ENCODE measurements at places on chromosomes 11 and 22.

DNA sequence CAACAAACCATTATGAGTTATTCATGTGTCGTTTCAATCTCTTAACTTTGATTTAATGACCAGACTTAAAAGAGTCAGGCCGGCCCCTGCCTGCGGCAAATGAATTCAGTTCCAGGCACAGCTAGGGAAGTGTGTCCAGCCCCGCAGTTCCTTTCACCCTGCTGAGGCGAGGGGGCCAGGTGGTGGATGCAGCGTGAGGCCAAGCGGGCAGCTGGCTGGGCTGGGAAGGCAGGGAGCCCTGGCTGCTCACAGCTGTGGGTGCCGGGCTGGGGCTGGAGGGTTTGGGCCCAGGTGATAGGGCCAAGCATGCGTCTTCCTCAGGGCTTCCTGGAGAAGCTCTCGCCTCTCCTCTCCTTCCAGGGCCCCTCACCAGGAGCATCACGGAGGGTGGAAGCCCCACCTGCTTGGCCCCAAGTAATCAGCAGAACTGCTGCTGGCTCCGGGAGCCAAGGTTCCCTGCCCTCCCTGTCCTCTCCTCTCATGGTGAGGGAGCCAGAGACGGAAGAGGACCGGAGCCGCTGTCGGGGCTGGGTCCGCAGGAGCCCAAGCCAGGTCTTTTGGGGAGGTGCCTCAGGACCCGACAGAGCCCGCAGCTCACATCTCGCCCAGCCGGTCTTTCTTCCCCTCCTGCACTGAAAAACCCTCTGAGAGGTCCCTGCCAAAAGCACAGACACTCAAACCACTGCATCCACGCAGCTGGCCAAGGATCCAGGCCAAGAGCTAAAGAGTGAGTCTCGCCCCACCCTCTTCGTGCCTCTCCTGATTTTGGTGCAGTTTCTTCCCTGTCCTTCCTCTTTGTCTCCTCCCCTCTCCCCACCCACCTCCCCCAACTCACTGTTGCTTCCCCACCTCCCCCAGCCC is 97.0 kb downstream of the ST3GAL4 start:
- no peak for DNase-seq

DNA sequence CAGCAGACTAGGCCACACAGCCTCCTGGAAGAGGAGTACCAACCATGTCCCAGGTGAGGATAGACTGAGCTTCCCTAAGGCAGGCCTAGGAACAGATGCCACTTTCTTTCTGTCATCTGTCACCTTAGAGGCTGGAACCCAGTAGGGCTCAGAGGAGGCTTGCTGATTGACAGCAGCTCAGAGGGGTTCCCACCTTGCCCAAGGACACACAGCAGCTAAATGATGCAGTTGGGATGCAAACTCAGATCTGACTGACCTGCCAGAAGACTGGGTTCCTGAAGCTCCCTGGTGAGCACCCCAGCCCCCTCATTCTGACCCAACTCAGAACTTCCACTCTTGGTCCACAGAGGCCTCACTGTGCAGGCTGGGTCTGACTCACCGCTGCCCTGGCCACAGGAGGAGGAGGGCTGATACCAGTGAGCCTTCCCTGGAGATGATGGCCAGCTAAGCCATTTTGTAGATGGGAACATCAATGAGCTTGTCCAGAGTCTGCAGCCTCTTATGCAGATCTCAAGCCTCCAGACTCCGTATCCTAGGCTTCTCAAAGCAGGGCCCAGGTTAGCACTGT is 14.0 kb downstream of the CAPN5 start:
- DNase-seq = peak; percentile 39

DNA sequence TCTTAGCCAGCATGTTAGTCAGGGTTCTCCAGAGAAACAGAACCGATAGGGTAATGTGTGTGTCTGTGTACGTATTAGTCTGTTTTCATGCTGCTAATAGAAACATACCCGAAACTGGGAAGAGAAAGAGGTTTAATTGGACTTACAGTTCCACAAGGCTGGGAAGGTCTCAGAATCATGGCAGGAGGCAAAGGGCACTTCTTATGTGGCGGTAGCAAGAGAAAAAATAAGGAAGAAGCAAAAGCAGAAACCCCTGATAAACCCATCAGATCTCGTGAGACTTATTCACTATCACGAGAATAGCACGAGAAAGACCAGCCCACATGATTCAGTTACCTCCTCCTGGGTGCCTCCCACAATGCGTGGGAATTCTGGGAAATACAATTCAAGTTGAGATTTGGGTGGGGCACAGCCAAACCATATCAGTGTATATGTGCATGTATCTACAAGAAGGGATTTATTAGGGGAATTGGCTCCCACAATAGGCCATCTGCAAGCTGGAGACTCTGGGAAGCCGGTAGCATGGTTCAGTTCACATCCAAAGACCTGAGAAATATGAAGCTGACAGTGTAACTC is 173.7 kb upstream of the NECTIN1 start:
- peak; percentile 6 for DNase-seq

DNA sequence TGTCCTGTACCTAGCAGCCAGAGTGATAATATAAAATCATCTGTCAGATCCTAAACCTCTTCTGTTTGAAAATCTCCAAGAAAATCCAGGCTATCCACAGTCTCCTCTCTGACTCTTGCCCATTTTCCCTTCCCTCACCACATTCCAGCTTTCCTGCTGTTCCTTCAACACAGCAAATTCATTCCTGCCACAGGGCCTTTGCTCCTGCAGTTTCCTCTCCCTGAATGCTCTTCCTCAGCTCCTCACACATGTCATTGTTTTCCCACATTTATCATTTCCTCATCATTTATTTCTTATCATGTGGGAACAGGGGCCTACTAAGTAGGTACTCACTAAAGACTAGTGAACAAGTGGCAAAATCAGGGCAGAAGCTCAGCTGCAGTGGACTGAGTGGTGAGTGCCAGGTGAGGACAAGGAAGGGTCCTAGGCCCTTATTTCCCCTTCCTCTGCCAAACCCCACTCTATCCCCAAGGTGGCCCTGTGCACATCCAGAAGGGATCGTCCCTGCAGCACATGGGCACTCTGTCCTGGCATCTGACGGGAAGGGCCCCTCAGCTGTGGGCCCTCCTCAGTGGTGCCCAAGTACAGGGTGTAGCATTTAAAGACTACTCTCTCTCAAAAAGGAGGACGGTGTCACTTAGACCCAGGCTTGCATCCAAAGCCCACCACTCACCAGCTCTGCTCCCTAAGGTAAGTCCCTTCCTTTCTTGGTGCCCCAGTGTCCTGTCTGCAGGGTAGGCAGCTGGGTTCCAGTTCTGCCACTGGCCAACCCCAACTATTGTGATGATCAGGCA is 2.0 kb downstream of the LRRC32 start:
- DNase-seq = no peak

GRCh38 chr22:29870574-29870973 is 12.4 kb upstream of the MTMR3 start:
- no peak for DNase-seq

DNA sequence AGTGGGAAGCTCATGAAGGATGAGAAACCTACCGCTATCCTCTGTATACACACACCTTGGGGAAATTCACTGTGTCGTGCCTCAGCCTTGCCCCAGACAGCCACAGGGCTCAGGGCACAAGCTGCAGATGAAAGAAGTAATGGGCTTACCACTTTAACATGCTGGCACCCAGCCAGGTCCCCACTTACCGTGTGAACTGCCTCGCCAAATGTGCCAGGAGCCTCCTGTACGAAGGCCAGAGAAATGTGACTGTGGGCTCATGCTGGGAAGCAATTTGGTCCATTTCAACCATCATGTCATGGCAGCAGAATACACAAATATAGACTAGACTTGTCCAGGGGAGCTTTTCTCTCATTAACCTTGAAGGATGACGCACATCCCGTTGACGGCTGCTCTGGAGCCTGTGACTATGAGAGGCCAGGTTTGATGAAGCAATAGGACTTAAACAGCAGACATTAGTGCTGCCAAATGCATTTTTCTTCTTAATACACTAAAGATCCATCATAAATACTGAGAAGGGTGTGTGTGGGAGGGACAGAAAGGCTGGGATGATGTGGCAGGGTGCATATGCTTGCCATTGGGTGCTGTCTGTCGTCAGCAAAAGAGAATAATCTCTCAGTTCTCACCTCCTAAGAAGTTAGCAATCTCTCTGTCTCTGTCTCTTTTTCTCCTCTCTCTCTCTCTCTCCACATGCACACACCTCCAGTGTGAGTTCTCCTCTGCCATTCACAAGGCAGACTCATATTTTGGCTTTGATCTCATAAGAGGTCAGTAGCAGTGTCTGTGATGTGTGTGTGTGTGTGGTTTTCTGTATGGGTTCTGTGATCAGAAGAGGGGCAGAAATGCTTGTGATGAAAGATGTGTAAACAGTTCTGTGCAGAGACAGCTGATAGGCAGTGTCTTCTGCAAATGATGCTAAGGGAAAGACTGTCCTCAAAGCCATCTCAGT is 142.4 kb downstream of the KIRREL3 start:
- no peak for DNase-seq

- no peak for DNase-seq
Observed at GRCh38 chr22:42397332-42398249, 34.6 kb downstream of the NFAM1 start.

DNA sequence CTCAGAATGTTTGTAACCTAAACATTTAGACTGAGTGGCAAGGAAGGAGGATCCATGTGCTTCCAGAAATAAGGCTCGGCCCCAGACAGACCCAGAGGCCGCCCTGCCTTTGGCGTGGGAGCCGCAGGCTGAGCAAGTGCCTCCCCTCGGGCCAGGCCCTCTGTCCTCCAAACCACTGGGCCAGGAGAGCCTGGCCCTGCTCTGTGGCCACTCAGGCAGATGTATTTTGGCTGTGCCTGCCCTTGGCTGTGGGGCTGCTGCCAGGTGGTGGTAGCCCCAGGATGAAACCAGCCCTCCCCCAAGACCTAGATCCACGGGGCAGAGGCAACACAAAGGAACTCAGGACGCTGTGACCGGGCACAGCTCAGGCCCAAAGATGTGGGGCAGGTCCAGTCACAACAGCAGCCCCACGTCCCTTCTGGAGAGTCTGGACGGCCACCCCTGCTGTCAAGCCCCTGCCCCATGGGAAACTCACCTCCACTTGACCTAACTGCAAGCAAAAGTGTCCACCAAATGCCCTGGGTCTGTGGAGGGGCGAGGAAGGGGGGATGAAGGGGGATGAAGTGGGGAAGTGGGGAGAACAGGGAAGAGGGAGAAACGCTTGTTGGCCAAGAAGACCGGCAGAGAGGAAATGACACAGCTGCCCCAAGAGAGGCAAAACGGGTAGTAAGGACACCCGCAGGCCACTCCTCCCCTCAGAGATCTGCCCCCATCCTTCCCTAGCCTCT is 24.0 kb downstream of the PISD start:
- peak; percentile 47 for DNase-seq

DNA sequence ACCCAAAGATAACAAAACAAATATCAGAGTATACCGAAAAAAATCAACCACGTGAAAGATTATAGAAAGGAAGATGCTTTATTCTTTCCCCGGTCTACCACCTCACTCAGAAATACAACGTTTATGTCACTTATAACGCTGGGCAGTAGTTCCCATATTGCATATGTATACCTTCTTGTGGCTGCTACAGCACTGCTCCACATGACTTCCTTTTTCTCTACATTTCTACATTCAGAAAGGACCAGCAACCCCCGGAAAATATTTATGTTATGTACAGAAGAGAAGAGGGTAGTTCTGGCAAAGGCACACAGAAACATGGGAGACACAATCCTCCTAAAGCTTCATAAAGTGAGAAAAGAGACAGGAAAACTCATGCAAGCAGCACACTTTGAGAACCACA is 56.8 kb downstream of the MTMR2 start:
- DNase-seq = no peak

- DNase-seq = no peak
Observed at GRCh38 chr11:103779054-103779453, 257.4 kb upstream of the DDI1 start.

- DNase-seq = no peak
Observed at GRCh38 chr22:39256186-39256552, 11.4 kb upstream of the PDGFB start.

DNA sequence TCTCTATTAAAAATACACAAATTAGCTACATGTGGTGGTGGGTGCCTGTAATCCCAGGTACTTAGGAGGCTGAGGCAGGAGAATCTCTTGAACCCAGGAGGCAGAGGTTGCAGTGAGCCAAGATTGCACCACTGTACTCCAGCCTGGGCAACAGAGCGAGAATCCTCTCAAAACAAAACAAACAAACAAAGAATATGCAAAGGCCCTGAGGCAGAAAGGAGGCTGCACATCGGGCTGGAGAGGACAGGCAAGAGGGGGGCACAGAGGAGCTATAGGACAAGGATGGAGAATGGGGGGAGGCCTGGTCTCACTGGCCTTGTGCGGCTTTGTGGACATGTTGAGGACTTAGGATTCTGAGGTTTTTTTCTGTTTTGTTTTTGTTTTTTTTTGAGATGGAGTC is 8.4 kb downstream of the TRIOBP start:
- DNase-seq = no peak

DNA sequence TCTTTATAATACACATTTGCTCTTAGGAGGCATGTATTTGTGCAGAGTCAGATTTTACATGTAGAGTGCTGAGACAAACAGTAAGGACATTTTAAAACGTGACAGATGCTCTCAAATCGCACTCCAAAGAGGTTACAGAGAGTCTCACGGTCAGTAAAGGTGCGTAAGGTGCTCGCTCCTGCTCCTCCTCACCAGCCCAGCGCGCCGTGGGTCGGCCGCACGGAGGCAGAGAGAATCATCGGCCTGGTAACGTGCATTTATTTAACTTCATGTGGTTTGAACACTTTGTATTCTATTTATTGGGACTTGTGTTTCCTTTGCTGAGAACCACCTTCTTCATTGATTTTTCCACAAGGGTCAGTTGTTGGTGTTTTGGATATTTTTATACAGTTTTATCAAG is 900.1 kb downstream of the BRD1 start:
- DNase-seq = no peak

DNA sequence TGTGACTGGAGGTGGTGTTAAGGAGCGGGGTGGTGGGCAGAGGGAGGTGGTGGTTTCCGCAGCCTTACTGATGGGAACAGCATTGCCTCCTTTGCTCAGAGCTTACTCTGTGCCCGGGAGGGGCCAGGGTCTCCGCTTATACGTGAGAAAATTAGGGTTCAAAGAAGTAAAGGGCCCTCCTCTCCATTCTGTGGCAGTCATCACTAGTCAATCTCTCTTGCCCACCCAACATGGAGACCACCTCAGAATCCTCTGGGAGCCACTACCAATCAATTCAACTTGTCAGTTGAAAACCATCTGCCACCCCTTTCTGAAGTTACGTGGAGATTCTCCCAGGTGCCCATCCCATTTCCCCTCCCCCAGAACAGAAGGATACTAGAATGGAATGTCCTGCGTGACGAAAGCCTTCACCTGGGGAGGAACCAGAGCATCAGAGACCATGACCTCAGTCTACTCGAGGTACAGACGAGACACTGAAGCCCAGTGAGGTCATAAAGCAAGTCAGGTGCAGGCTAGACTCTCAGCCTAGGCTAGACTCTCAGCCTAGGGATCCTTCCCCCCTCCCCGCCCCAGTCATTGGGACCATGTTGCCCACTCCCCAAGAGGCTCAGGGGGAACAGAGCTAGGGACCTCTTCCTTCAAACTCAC is 2.0 kb downstream of the SELENOM start:
- DNase-seq = no peak
